ENCODE measurements at places on chromosomes 4 and X.

DNA sequence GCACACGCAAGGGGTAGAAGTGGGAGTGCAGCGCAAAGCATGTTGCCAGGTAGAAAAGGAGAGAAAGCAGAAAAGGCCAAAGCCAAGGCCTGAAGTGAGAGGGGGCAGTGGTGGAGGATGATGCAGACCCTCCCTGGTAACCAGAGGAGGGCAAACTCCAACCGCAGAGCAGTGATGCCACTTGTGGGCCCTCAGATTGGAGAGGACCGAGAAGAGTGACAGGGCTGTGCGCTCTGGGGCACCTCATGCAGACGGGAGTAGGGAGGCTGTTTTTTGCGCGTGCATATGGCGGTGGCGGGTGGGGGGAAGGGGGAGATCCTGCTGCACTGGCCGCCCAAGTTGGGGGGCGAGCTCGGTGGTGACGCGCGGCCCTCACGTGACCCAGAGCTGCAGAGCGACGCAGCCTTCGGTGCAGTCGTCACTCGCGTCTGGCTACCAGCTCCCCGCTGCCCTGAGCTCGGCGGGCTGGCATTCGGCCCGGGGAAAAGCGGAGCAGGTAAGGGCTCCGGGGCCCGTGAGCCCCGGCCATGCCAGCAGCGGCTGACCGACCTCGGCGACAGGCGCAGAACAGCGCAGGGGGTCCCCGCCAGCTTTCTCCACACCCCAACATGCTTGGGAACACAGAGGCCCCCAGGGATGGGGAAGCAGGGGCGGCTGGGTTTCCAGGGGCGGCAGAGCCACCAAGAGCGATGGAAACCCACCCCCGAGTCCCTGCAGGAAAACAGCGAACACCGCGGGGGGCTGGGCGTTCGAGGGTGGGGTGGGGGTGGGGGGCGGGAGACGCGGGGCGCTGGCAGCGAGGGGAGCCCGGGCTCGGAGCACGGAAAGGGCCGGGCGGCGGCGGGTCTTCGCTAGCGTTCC is at the start of gene BEX3:
BEX3 (plus strand) TSS at position 421 of the 861 bp plus-strand sequence. CDS start 984 bp downstream, outside the sequence.
- no peak for DNase-seq

DNA sequence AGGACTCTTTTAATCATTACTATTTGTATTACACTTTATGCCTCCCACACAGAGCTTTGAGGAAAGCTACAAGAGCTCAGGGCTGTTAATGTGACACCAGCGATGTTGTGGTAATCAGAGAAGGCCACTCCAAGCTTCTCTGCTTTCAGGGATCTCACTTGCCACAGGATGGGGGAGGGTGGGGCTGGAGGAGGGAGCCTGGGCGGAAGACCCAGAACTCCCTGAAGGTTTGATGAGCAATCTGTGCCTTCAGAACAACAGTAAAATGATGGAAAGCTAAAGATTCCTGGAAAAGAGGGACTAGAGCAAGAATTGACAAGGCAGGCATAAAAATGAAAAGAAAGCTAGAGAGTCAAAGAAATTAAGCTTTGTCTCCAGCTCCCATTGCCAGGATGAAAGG is 75.6 kb downstream of the MAML3 start:
- no peak for DNase-seq

- DNase-seq, result no peak
These were observed 1986.1 kb downstream of the ARAP2 start for GRCh38 chr4:34258176-34258575.

DNA sequence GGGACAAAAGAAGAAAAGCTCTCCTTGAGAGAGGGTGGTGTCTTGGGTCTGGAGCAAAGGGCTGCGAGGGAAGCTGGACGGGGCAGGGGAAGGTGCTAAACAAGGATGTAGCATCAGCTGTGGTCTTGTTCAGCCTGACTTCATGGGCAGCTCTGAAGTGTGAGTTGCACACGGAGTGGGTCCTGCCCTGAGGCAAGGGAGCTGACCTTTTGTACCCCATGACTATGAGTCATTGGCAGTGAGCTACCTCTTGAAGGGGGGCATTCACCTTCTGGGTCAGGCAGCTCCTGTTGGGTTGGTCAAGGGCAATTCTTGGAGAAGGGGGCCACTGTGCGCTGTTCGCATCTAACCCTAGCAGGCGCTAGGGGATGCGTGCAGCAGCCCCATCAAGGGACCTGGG is 151.8 kb downstream of the SMIM20 start:
- no peak for DNase-seq

GRCh38 chrX:16573781-16574180 is 76.2 kb upstream of the S100G start:
- no peak for DNase-seq

- DNase-seq, result no peak
These were observed 406.5 kb upstream of the CNKSR2 start for GRCh38 chrX:20967725-20968124.

DNA sequence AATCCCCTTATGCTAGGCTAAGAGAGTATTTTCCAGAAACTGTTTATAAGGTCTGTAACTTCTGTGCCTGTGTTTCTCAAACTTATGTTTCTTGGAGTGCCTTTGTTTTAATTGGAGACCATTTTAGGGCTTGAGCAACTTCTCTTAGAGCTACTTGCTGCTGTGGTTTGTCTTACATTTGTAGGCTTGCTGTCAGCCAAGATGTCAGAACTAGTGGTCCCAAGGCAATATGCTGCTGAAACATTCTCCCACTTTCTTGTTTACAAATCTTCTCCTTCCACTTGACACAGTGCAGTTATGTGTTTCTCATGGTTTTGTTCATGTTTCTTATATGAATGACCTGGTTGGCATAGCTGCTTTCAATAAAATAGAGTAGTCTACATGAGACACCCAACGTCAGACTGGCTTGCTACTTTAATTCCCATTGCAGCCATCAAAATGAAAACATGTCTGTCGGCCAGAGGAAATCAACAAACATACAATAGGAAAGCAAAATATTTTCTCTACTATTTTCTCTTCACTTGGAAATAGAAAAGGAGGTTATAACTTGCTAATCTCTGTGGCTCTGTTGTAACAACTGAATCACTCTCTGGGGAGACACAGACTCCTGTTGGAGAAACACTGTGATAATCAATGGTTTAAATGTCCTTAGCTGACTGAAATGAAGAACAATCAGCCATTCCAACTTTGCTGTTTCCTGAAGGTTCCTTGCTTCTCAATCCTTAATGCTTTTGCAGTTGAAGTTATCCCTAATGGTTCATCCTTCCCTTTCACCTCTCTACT is 426.4 kb downstream of the PDGFC start:
- no peak for DNase-seq

DNA sequence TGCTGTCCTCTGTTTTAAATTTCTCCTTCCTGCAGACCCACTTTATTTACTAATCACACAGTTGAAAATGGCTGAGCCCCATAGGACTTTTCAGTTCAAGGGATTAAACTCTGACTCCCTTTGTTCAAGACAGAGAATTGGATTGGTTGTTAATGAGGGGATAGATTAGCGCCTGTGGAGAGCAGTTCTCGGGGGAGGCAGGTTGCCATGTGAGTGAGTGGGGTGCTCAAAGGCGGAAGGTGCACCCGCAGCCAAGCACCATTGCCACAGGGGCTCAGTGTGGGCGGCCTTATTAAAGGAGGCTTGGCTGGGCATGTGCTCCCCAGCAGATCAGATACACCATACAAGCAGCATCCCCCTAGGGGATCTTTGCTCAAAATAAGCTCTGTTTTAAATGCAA is 7.9 kb upstream of the CBR4 start:
- DNase-seq, result no peak

- DNase-seq, result no peak
These were observed 3.4 kb downstream of the TENM3 start for GRCh38 chr4:182246401-182247205.

DNA sequence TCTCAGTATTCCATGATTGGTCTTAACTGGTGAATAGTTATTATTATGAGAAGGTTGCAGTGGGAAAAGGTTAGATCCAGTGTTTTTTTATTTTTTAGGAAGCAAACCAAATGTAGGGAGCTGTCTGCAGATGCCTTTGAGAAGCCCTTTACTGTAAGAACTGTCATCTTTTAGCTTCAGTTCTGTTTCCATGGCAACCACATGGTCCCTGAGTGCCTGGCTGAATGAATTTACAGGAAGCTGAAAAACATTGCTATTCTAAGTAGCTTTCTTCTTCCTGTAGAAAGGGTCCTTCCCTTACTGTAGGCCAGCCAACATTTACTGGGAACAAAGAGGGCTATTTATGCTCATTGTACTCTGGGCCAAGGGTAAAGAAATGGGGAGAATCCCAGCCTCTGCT is 103.3 kb downstream of the DCLK2 start:
- no peak for DNase-seq

- peak; percentile 67 for DNase-seq
These were observed 24.4 kb downstream of the RTL5 start for GRCh38 chrX:72107320-72107719.

DNA sequence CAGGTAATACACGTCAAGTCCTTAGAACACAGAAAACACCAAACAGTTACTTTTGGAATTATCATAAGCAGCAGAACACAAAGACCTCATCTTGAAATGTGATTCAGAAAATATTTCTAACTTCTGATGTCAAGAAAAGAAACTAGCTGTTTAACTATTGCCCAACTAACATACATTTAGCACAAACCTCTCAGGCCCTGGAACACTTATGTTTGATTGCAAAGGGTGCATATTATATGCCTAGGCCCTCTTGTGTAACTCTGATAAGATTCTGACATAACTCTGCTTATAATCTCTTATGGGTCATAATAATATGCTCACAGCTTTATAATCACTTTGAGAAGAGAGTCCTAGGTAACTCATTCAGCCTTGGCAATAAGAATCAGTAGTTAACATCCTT is 62.6 kb downstream of the TBC1D9 start:
- DNase-seq, result no peak

GRCh38 chr4:90345549-90346215 is 218.5 kb downstream of the CCSER1 start:
- no peak for DNase-seq

DNA sequence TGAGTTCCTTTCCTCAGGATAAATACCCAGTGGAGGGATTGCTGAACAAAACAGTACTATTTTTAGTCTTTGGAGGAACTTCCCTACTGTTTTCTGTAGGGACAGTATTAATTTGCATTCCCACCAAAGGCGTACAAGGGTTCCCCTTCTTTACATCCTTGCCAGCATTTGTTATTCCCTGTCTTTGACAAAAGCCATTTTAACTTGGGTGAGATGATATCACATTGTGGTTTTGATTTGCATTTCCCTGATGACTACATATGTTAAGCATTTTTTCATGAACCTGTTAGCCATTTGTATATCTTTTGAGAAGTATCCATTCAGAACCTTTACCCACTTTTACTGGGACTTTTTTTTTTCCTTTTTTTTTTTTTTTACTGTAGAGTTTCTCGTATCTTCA is 126.2 kb upstream of the ANXA10 start:
- DNase-seq, result no peak

GRCh38 chr4:86452422-86452891 is 92.6 kb upstream of the MAPK10 start:
- no peak for DNase-seq

DNA sequence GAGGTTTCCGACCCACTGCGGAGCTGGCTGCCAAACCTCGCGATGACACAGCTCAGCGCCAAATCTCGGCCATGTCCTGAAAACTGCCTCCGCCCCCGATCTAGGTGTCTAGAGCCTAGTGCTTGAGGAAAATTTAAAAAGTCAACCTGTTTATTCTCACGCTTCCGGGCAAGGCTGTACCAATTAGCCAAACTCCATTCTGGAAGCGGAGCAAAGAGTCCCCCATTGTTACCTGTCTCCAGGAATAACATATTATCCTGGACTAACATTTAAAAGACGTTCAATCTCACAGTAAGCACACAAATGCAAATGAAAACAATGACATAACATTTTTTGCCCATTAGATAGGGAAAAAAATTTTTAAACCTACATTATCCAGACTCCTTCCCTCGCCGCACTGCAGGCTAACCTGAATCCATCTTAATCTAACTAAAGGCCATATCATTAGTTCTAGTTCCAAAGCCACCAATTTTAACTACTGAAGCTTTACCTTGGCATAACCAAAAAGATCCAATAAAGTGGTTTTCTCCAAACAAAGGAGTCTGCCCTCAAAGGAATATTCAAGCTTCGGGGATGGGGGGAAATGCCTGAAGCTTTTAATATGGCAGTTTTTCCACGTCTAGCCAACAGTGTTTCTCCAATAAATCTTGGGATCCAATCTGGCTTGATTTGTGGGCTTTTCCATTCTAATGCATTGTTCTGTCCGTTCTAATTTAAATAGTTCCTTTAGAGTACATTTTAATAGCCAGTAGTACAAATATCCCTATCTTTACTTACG is 1.9 kb downstream of the HUWE1 start:
- no peak for DNase-seq

GRCh38 chr4:2994917-2995316 is 31.5 kb downstream of the GRK4 start:
- no peak for DNase-seq

DNA sequence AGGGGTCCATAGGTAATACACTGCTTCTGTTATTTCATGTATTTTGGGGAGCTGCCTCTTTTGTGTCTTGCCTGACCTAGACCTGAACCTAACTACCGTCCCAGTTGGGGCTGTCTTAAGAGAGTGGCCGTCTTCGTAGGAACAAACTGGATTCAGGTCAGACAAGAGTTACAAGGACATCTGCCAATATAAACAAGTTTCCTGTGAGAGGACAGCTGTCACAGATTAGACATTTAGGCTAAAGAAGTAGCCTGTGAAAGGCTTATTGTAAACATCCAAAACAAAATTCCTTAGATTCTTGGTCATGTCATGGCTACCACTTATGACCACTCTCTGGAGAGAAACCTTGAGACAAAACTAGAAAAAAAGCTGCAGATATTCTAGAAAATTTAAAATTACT is 797.6 kb upstream of the AADAT start:
- DNase-seq, result no peak

DNA sequence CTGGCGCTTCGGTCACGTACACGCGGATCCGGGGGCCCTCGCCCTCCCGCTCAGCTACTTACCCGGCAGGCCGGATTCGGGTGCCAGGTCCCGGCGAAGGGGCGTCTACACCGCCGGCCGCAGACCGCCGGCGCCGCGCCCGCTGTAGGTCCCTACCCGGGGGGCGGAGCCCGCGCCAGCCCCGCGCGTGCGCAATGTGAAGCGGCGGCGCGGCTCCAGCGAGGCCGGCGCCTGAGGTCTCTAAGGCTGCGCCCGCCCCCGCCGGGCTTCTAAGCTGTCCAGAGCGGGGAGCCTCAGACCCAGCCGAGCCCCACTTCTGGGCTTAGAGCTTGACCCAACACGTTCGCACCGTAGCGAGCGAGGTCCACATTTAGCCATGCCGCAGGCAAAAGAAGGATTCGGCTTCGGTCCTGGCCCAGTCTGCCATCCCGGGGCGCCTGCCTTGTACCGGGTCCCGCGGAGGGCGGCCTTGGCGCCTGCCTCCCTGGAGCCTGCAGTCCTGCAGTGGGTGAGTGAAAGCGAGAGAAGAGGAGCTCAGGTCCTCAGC is at the start of gene ZNF518B:
ZNF518B (minus strand) TSS at position 172 of the 547 bp plus-strand sequence. CDS start 11,098 bp downstream, outside the sequence.
- DNase-seq, result peak; percentile 77

- no peak for DNase-seq
These were observed 9.8 kb downstream of the DGKQ start for GRCh38 chr4:963276-964225.

- no peak for DNase-seq
These were observed 3.0 kb downstream of the PDLIM3 start for GRCh38 chr4:185532293-185532692.

- no peak for DNase-seq
These were observed 78.2 kb downstream of the AFAP1 start for GRCh38 chr4:7861440-7861881.

Measured in CD4-positive, alpha-beta T cell treated with Interleukin-2 at 100 ng/mL for 4 hours (primary cell).